ENCODE measurements at places on chromosomes 7 and 10.

- no peak for DNase-seq
Observed at GRCh38 chr7:19572566-19572965, 136.3 kb downstream of the POLR1F start.

- no peak for DNase-seq
Observed at GRCh38 chr10:35451151-35452016, 115.1 kb downstream of the CCNY start.

GRCh38 chr10:57963546-57963945, 304.1 kb downstream of the IPMK start:
- DNase-seq, result no peak

- DNase-seq, result no peak
Observed at GRCh38 chr7:94303695-94304094, 91.0 kb upstream of the COL1A2 start.

- DNase-seq, result no peak
Observed at GRCh38 chr10:11689945-11690736, 52.0 kb upstream of the ECHDC3 start.
